ENCODE measurements at places on chromosomes 5 and 9. TPM values are rescaled to one million over a fixed set of nuclear protein-coding genes. Genes with fewer than 3 reads are reported as not detected.

- H3K4me1 ChIP-seq, result no peaks in the 10 kb centered on the region
- H3K27me3 ChIP-seq, result no peaks in the 10 kb centered on the region
- no peak for DNase-seq
- H3K27ac ChIP-seq, result no peak overlapping the region
Observed at GRCh38 chr5:142600092-142600491, 85.8 kb downstream of the FGF1 start.

DNA sequence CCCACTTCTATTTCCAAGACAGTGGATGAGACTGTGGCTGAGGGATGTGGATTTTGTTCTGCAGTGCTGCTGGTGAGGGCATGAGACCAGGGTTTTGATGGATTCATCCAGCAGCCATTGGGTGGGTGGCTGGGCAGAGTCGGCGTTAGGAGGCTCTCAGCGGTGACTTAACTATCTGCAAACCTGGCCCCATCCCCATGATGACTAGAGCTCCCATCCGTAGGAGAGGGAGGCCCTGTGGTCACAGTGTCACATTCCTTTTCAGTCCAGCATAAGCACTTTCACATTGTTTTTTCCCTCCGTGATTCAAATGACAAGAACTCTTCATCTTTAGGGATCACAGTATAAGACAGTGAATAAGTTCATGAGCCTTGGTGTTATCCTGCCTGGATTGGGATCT, 60.4 kb upstream of the SPRY4 start:
- no peak overlapping the region for H3K27ac ChIP-seq
- H3K4me1 ChIP-seq, result peaks cover 5% of the 10 kb centered on the region
- no peak overlapping the region for H3K4me3 ChIP-seq
- no peaks in the 10 kb centered on the region for H3K27me3 ChIP-seq

- no peaks in the 10 kb centered on the region for H3K27me3 ChIP-seq
- no peak overlapping the region for H3K4me3 ChIP-seq
- H3K27ac ChIP-seq, result no peak overlapping the region
- H3K4me1 ChIP-seq, result no peaks in the 10 kb centered on the region
- H3K36me3 ChIP-seq, result no peaks in the 10 kb centered on the region
Observed at GRCh38 chr5:173464813-173465212, 136.6 kb upstream of the STC2 start.

GRCh38 chr9:79028101-79028500, 543.7 kb upstream of the TLE4 start:
- no peaks in the 10 kb centered on the region for H3K27me3 ChIP-seq
- no peaks in the 10 kb centered on the region for H3K4me1 ChIP-seq
- H3K27ac ChIP-seq, result no peak overlapping the region
- H3K4me3 ChIP-seq, result no peak overlapping the region
- H3K36me3 ChIP-seq, result no peaks in the 10 kb centered on the region

DNA sequence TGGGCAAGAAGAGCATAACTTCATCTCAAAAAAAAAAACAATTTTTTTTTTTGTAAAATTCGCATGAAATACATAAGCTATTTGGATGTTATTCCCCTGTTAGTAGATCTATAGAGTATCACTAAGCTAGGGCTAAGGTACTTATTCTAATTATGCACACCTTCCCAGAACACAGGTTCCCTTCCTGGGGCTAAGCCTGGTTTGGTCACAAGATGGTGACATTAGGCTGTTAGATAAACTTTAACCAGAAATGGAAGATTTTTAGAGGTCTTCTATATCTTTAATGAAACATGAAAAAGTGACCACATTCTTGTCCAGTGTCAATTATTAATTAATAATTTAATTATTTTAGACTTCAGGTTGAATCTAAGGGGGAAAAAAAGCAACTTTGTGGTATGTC, 433.5 kb downstream of the CDH18 start:
- no peak overlapping the region for H3K27ac ChIP-seq
- no peak for DNase-seq
- no peak overlapping the region for H3K4me3 ChIP-seq
- H3K4me1 ChIP-seq, result no peaks in the 10 kb centered on the region
- H3K27me3 ChIP-seq, result no peaks in the 10 kb centered on the region

- H3K27ac ChIP-seq, result no peak overlapping the region
- DNase-seq, result no peak
- no peaks in the 10 kb centered on the region for H3K36me3 ChIP-seq
- no peaks in the 10 kb centered on the region for H3K4me1 ChIP-seq
- H3K27me3 ChIP-seq, result no peaks in the 10 kb centered on the region
Observed at GRCh38 chr5:103031607-103032006, 88.3 kb downstream of the GIN1 start.

DNA sequence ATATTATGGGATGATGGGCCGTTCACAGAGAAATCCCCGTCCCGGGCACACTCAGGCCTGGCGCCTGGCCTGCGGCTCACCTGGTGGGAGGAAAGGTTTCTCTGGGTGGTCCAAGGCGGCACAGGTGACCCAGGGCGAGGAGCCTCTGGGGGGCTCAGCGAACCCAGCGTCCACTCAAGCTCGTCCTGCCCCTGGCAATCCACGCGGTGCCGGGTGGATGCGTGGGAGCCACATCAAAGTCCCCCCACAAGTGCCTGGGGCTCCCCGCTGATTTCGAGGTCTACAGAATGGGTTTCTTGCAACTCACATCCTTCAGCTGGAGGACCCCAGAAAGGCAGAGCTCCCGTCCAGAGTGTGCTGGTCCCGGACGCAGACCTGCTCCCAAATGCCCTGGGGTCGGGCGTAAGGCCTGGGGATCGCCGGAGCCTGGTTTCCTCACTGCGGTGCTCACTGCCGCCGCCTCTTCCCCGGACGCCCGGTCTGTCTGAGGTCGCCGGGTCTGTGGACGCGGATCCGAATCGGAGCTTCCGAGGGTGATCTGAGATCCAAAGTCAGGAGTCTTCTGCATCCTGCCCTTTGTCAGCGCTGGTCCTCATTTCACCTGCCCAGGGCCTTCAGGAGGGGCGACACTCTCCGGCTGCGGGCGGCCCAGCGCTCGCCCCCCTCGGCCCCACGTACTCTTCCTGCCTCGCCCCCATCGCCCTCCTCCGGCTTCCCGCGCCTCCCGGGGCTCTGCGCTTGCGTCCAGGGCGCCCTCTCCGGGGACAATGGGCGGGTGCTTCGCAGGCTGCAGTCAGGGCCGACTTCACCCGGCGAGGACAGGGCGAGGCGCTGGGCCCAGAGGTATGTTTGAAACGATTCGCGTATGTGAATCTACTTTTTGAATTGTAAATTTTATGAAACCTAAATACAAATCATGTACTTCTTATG, 20.0 kb upstream of the RUFY1 start:
- no peaks in the 10 kb centered on the region for H3K27me3 ChIP-seq
- H3K4me1 ChIP-seq, result no peaks in the 10 kb centered on the region
- H3K27ac ChIP-seq, result no peak overlapping the region
- peak; percentile 82 for DNase-seq
- H3K4me3 ChIP-seq, result peak overlapping the region; percentile 21
- no peaks in the 10 kb centered on the region for H3K36me3 ChIP-seq

GRCh38 chr9:135088348-135088978, 995 bp downstream of the OLFM1 start:
- no peak overlapping the region for H3K4me3 ChIP-seq
- H3K36me3 ChIP-seq, result no peaks in the 10 kb centered on the region
- H3K27me3 ChIP-seq, result peaks cover 22% of the 10 kb centered on the region
- no peak for DNase-seq
- H3K27ac ChIP-seq, result no peak overlapping the region

DNA sequence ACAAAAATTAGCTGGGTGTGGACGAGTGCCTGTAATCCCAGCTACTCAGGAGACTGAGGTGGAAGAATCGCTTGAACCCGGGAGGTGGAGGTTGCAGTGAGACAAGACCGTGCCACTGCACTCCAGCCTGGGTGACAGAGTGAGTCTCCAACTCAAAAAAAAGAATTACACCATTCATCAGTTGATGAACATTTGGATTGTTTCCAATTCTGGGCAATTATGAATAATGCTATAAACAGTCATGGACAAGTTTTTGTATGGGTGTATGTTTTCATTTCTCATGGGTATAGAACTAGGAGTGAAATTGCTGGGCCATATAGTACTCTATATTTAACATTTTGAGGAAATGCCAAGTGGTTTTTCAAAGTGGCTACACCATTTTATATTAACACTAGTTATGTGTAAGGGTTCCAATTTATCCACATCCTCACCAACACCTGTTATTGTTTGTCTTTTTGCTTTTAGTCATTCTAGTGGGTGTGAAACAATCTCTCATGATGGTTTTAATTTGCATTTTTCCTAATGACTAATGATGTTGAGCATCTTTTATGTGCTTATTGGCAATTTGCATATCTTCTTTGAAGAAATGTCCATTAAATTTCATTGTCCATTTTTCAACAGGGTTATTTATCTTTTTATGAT, 9.0 kb upstream of the CCDC125 start:
- no peaks in the 10 kb centered on the region for H3K27me3 ChIP-seq
- H3K4me3 ChIP-seq, result no peak overlapping the region
- no peaks in the 10 kb centered on the region for H3K36me3 ChIP-seq
- DNase-seq, result no peak
- no peaks in the 10 kb centered on the region for H3K4me1 ChIP-seq
- H3K27ac ChIP-seq, result no peak overlapping the region

- H3K36me3 ChIP-seq, result no peaks in the 10 kb centered on the region
- no peak overlapping the region for H3K27ac ChIP-seq
- H3K4me3 ChIP-seq, result no peak overlapping the region
- H3K27me3 ChIP-seq, result no peaks in the 10 kb centered on the region
- DNase-seq, result no peak
Observed at GRCh38 chr9:31588756-31589155, 795.7 kb upstream of the ACO1 start.

DNA sequence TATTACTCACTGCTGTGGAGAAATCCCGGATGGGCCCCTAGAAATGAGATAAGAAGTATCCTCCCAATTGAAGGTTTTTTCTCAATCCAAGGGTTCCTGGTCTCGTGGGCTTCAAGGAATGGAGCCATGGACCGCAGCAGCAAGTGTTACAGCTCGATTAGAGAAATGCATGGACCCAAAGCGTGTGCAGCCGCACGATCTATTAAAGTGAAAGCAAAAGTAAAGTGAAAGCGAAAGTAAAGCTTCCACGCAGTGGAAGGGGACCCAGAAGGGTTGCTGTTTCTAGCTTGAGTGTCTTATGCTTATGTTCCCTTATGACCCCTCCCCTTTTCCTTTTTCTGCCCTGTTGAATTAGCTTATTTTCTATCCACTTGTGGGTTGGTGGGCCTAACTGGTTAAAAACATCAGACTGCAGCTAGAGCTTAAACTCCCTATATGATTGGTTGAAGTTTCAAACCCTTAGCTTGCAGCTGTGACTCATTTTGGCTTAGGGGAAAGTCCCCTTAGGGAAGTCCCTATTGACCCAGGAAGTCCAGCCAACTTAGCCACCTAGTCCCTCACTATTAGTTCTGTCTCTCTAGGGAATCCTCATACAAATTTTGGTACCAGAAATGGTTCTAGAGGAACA, 1111.8 kb downstream of the TAF11L14 start:
- no peaks in the 10 kb centered on the region for H3K36me3 ChIP-seq
- peak overlapping the region; percentile 9 for H3K27ac ChIP-seq
- H3K4me1 ChIP-seq, result no peaks in the 10 kb centered on the region
- peak overlapping the region; percentile 70 for H3K4me3 ChIP-seq
- no peaks in the 10 kb centered on the region for H3K27me3 ChIP-seq

- H3K36me3 ChIP-seq, result no peaks in the 10 kb centered on the region
- H3K27me3 ChIP-seq, result no peaks in the 10 kb centered on the region
- peaks cover 14% of the 10 kb centered on the region for H3K4me1 ChIP-seq
- DNase-seq, result no peak
Observed at GRCh38 chr5:10502578-10502977, 60.9 kb downstream of the ROPN1L start.

GRCh38 chr9:74771262-74771585, 116.5 kb downstream of the TRPM6 start:
- no peak overlapping the region for H3K4me3 ChIP-seq
- no peak overlapping the region for H3K27ac ChIP-seq
- no peaks in the 10 kb centered on the region for H3K27me3 ChIP-seq
- no peak for DNase-seq
- H3K36me3 ChIP-seq, result no peaks in the 10 kb centered on the region

DNA sequence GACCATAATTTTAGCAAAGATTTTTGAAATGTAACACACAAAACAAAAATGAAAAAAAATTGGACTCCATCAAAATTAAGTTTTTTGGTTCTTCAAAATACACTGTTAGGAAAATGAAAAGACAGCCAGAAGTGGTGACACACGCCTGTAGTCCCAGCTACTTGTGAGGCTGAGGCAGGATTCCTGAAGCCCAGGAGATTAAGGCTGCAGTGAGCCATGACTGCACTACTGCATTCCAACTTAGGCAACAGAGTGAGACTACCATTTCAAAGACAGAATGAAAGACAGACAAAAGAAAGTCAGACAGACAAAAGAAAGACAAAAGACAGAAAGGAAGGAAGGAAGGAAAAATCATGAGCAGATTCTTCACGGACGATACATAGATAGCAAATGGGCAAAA, 7.5 kb downstream of the DIAPH1 start:
- no peak overlapping the region for H3K27ac ChIP-seq
- H3K36me3 ChIP-seq, result peaks cover 4% of the 10 kb centered on the region
- no peak overlapping the region for H3K4me3 ChIP-seq
- no peaks in the 10 kb centered on the region for H3K27me3 ChIP-seq

DNA sequence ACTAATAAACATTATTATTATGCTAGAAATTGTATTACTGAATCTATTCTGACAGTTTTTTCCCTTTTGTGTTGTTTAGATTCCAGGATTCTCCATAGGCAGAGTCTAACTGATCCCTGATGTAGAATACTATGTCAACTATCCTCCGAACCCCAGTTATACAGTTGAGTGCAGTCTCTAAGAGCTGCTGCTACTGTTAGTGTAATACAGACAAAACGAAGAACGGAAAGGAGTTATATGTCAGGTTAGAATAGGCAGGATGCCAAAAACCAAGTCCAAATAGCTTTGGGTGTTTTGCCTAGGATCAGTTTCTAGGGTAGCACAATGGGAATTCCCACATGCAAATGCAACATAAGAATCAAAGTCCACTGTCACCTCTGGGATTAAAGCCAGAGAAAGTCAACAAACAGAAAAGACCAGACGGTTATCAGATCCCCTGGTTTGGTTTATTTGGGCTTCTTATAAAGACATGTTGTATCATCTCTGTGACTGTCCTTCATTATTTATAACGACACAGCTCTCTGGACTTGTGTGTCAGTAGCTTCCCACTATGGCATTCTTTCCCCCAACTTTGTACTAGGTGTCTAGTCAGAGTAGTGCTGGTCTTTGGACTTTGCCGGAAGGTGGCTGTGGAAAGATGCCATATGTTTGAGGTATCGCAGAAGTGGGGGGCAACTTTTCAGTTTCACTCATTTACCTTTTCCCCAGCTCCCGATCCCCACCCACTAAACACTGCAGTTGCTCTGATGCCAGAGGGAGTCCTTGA, 14.9 kb upstream of the TMEM38B start:
- peak overlapping the region; percentile 4 for H3K27ac ChIP-seq
- H3K36me3 ChIP-seq, result no peaks in the 10 kb centered on the region
- no peak for DNase-seq

GRCh38 chr5:113038136-113038535, 61.5 kb downstream of the DCP2 start:
- no peak overlapping the region for H3K27ac ChIP-seq
- H3K27me3 ChIP-seq, result no peaks in the 10 kb centered on the region
- DNase-seq, result no peak
- no peaks in the 10 kb centered on the region for H3K4me1 ChIP-seq

The TICAM2 gene
- total RNA-seq, result 7.6 TPM

The PCDHAC2 gene
- total RNA-seq, result 3.6 TPM

The HTR1A gene
- total RNA-seq, result not detected

The PPP3R2 gene
- total RNA-seq, result not detected

The MCTP1 gene
- 19.3 TPM for total RNA-seq
